ENCODE measurements at places on chromosomes 6 and 20.

DNA sequence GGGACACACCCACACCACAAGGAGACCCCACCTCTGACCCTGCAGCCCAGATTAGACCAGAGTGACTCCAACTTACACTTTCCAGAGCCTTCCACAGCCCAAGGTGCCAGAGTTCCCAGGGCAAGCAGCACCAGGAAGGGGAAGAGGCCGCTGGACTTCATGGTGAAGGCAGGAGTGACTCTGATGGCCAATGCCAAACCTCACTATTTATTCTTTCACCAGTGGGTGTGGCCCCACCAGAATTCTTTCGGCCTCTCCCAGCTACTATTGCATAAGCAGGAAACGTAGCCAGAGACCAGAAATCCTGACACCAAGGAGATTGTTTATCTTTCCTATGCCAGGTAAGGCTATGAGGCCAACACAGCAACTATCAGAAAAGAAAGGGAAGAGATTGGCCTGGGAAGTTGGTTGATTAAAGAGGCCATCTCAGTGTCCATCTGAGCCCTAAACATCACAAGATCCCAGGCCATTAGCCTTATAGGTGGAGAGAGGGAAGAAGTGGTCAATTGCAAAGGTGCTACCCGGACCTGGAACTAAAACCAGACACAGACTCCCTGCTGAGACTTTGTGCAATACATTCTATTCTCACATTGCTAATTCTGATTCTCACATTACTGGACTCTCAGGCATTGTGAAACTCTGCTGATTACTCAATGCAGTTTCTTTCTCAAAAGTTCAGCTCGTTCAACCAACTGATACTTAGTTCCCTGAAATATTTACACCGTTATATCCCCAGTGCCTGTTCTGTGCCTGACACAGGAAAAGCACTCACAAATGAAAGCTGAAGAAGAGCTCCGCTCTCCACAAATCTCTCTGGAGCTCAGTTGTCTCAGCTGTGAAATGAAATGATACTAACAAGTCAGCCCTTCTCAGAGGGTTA is at the start of gene SLPI:
Gene SLPI (minus strand): TSS at position 182 of the 880 bp plus-strand sequence. CDS start 21 bp downstream, at position 161.
- peaks cover 7% of the 10 kb centered on the region for H3K4me1 ChIP-seq
- no peaks in the 10 kb centered on the region for H3K36me3 ChIP-seq
- no peak within 1 kb of the TSS for H3K27ac ChIP-seq
- H3K27me3 ChIP-seq: no peaks in the 10 kb centered on the region

GRCh38 chr6:168369786-168370185 is 50.2 kb upstream of the DACT2 start:
- H3K4me3 ChIP-seq: no peak overlapping the region
- H3K4me1 ChIP-seq: no peaks in the 10 kb centered on the region
- no peak for DNase-seq
- H3K27me3 ChIP-seq: no peaks in the 10 kb centered on the region
- no peak overlapping the region for H3K27ac ChIP-seq

GRCh38 chr6:125554456-125554855 is 195.0 kb upstream of the HEY2 start:
- H3K4me1 ChIP-seq: no peaks in the 10 kb centered on the region
- no peak for DNase-seq
- no peaks in the 10 kb centered on the region for H3K27me3 ChIP-seq
- no peaks in the 10 kb centered on the region for H3K36me3 ChIP-seq
- no peak overlapping the region for H3K4me3 ChIP-seq

DNA sequence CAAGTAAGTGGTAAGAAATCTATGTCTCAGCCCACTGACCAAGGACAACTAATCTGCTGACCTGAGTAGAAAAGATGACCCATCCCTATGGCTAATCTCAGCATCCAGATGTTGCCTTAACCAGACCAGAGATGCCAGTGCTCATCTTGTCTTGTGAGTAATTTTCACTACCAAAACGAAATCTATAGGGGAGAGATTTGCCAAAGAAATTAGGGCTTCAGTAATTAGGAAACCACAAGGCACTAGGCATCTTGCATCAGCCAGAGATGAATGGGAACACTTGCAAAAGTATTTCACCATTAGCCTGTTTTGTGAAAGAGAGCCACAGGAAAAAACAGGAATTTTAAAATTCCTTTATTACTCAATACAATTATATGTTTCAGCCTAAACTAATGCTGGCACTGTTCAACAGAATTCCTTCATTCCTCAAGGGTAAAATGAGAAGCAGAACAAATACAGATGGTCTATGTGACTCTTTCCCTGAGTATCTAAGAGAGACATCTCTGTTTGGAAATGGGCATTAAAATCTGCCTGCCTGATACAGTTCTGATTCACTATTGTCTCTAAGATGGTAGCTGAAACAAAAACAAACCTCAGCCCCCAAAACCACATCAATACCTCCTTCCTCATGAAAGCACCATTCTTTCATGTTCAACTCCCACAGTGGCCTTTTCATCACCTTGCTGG is 87.8 kb downstream of the GMDS start:
- DNase-seq: no peak
- no peak overlapping the region for H3K4me3 ChIP-seq

GRCh38 chr6:54473328-54473727 is 165.1 kb downstream of the TINAG start:
- no peaks in the 10 kb centered on the region for H3K36me3 ChIP-seq
- no peaks in the 10 kb centered on the region for H3K4me1 ChIP-seq
- H3K4me3 ChIP-seq: no peak overlapping the region
- peak; percentile 11 for DNase-seq
- no peaks in the 10 kb centered on the region for H3K27me3 ChIP-seq

DNA sequence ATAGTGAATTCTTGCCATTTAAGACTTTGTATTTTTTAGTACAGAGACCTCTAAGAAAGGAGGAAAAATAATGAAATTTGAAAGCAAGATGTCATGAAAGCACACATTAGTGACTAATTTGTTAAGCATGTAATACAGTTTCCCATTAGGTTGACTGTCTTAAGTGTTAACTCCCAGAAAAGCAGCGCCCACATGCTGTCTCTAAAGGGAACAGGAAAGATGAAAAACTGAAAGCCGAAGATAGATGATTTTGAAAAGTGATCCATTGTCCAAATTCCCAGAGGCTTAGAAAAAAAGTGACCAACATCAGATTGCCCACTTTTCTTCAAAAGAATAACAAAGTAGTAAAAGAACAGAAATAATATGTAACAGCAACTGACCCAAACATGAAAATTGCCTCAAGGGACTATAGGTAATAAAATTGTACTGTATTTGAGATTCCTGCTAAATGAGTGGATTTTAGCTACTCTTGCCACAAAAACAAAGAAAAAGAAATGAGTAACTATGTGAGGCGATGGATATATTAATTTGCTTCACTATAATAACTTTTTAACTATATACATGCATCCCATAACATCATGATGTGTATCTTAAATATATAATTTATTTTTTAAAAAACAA is 83.2 kb upstream of the OGFRL1 start:
- H3K4me1 ChIP-seq: no peaks in the 10 kb centered on the region
- no peak overlapping the region for H3K27ac ChIP-seq
- DNase-seq: no peak

DNA sequence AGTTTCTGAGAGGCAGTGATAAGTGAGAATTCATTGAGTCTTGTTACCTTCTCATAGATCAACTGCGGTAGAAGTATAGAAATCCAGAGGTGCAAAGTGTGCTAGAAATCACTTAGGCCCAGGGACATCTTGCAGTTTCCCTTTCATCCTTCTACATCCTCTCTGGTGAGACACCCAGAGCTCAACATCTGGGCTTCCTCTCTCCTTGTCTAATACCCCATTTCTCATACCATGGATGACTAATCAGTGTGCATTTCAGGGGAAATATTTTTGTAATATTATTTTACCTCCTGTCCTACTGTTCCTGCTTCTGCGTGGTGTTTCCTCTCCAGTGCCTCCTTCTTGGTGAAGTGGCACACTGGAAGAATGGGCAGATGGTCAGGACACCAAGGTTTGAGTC is 322.4 kb downstream of the TFAP2B start:
- H3K4me3 ChIP-seq: no peak overlapping the region
- no peak overlapping the region for H3K27ac ChIP-seq
- H3K4me1 ChIP-seq: no peaks in the 10 kb centered on the region
- no peaks in the 10 kb centered on the region for H3K27me3 ChIP-seq
- H3K36me3 ChIP-seq: no peaks in the 10 kb centered on the region

GRCh38 chr6:18343741-18344140 is 43.4 kb upstream of the RNF144B start:
- H3K4me3 ChIP-seq: no peak overlapping the region
- H3K36me3 ChIP-seq: no peaks in the 10 kb centered on the region
- no peaks in the 10 kb centered on the region for H3K4me1 ChIP-seq
- no peak overlapping the region for H3K27ac ChIP-seq
- DNase-seq: no peak
- no peaks in the 10 kb centered on the region for H3K27me3 ChIP-seq

DNA sequence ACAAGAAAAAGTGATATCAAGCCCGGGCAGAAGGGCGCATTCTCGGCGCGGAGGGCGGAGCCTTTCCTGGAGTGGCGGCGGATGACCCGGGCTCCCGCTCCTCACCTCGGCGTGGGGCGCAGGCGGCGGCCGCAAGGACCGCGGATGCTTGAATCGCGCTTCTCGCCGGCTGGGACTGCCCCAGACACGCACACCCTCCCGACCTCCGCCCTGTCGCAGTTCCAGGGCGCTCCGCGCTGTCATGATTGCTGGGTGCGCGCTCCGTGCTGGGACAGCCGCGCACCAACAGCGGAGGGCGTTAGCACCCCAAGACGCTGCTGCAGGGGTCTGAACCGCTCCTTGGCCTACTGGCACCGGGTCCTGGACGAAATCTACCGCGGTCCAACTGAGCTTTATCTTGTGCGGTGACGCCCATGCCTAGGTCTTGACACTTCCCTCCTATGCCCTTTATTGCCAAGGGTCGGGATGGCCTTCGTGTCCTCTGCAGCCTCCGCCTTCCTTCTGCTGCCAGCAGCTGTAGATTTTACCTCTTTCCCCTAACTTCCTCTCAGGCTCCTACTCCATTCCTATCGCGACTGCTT is 43.3 kb downstream of the IRAK1BP1 start:
- H3K27me3 ChIP-seq: no peaks in the 10 kb centered on the region
- H3K4me3 ChIP-seq: peak overlapping the region; percentile 11
- H3K27ac ChIP-seq: no peak overlapping the region
- no peaks in the 10 kb centered on the region for H3K4me1 ChIP-seq

DNA sequence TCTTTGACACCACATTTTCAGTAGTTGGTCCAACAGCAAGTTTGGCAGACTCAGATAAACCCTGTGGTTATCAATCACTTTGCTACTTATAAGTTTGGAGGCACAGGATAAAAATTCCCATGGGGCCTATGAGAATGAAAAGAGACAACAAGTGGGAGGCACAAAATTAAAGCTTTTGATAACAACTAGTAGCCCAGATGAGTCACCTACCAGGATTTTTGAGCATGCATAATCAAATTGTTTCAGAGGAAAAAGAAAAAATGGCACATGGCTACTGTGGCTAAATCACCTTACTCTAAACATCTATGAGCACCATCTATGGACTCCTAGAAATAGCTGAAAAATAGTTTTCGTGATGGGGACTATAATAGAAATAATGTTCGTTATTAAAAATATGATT is 40.8 kb upstream of the BMP5 start:
- no peaks in the 10 kb centered on the region for H3K36me3 ChIP-seq
- H3K27me3 ChIP-seq: no peaks in the 10 kb centered on the region
- no peak overlapping the region for H3K4me3 ChIP-seq

- no peak overlapping the region for H3K27ac ChIP-seq
- H3K36me3 ChIP-seq: no peaks in the 10 kb centered on the region
- no peak for DNase-seq
- no peak overlapping the region for H3K4me3 ChIP-seq
Observed at GRCh38 chr20:40230486-40230885, 458.6 kb downstream of the MAFB start.

GRCh38 chr6:148700741-148701311 is 46.0 kb upstream of the UST start:
- H3K27me3 ChIP-seq: no peaks in the 10 kb centered on the region
- H3K4me3 ChIP-seq: no peak overlapping the region
- DNase-seq: peak; percentile 25
- H3K27ac ChIP-seq: no peak overlapping the region
- H3K36me3 ChIP-seq: no peaks in the 10 kb centered on the region

DNA sequence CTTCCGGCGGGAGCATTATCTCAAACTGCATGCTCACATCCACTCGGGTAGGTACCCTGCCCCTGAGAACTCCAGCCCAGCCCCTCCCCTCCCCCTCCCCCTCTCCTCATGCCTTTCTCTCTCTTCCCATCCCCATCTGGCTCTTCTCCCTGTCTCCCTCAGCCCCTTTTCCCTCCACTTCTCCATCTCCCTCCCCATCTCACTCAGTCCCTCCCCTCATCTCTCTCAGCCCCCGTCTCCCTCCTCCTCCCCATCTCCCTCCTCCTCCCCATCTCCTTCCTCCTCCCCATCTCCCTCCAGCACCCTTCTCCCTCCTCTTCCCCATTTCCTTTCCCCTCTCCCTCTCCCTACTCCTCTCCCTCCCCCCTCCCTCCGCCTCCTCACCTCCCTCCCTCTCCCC is 27.3 kb upstream of the CHMP4B start:
- H3K4me1 ChIP-seq: peaks cover 2% of the 10 kb centered on the region
- no peak overlapping the region for H3K27ac ChIP-seq
- no peaks in the 10 kb centered on the region for H3K27me3 ChIP-seq
- no peaks in the 10 kb centered on the region for H3K36me3 ChIP-seq
- no peak overlapping the region for H3K4me3 ChIP-seq

- no peaks in the 10 kb centered on the region for H3K4me1 ChIP-seq
- no peak overlapping the region for H3K4me3 ChIP-seq
- H3K27ac ChIP-seq: no peak overlapping the region
- DNase-seq: peak; percentile 33
Observed at GRCh38 chr6:18976966-18977365, 589.8 kb downstream of the RNF144B start.

DNA sequence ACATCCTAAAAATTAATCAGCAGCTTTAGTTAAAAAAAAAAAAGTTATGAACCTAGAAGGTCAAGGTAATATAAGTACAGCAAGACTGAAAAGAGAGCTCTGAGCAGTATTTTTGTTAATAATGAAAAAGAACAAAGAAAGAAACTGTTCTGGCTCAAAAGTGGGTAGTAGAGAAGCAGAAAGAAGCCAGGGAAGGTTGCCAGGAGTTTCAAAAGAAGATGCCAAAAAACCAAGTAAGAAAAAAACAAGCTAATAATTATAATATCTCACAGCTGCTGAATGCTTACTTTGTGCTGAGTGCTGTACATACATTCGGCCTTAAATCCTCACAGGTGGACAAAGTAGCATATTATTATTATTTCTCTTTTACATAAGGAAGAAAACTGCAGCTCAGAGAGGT is 31.9 kb downstream of the NRSN1 start:
- H3K36me3 ChIP-seq: no peaks in the 10 kb centered on the region
- no peak for DNase-seq
- no peaks in the 10 kb centered on the region for H3K27me3 ChIP-seq
- no peak overlapping the region for H3K27ac ChIP-seq

- H3K4me3 ChIP-seq: no peak overlapping the region
- H3K36me3 ChIP-seq: no peaks in the 10 kb centered on the region
- H3K27me3 ChIP-seq: no peaks in the 10 kb centered on the region
- no peak overlapping the region for H3K27ac ChIP-seq
- no peak for DNase-seq
Observed at GRCh38 chr6:147156218-147156617, 48.0 kb upstream of the STXBP5 start.

- no peak overlapping the region for H3K27ac ChIP-seq
- no peak for DNase-seq
- H3K4me1 ChIP-seq: peaks cover 3% of the 10 kb centered on the region
- H3K4me3 ChIP-seq: no peak overlapping the region
- no peaks in the 10 kb centered on the region for H3K27me3 ChIP-seq
Observed at GRCh38 chr20:46773680-46774079, 64.2 kb downstream of the SLC2A10 start.

- no peak overlapping the region for H3K4me3 ChIP-seq
- H3K4me1 ChIP-seq: no peaks in the 10 kb centered on the region
- H3K27me3 ChIP-seq: no peaks in the 10 kb centered on the region
Observed at GRCh38 chr20:50042370-50043313, 59.9 kb downstream of the SNAI1 start.

- H3K4me3 ChIP-seq: no peak overlapping the region
- no peaks in the 10 kb centered on the region for H3K36me3 ChIP-seq
- no peaks in the 10 kb centered on the region for H3K4me1 ChIP-seq
Observed at GRCh38 chr6:123062670-123063069, 66.6 kb downstream of the CLVS2 start.

Data from mesendoderm (in vitro differentiated cells).